ENCODE measurements at places on chromosomes 12 and 14.

DNA sequence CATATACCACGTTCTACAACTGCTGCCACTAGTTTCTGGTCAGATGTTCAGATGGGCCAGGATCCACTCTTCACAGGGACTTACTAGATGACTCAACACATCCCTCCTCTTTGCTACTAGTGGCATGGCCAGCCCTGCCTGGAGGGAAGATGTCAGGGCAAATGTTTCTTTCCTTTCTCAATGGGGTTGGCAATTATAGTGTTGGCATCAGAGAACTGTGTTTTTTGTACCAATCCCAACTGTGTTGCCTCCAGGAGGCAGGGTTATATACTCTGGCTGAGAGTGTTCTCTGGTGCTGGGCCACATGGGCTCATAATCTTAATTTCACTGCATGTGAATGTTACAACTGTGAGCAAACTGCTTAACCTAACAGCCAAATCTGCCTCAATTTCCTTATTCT lies 69.9 kb upstream of the AVPR1A start:
- DNase-seq = no peak

GRCh38 chr12:114069507-114069906 lies 103.4 kb upstream of the RBM19 start:
- no peak for DNase-seq

- DNase-seq = no peak
Observed at GRCh38 chr12:14418451-14418890, 53.0 kb downstream of the ATF7IP start.

- DNase-seq = no peak
Observed at GRCh38 chr12:123024819-123025391, 44.4 kb downstream of the ARL6IP4 start.

DNA sequence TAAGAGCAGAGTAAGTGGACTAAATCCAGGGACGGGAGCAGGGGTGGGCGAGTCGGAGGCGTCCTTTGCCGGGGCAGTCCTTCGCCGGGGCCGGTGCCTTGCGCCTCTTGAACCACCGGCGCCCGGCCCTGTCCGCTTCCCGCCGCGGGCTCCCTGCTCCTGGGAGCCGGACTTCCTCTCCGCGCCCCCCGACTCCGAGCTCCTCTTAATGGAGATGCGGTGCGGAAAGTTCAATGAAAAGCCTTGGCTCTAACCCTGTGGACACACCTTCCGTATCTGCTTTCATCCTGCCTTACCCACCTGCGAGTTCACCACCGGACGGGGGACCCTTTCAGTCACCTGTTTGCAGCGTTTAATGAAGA lies 412 bp downstream of the FGFR1OP2 start:
- no peak for DNase-seq

- DNase-seq = no peak
Observed at GRCh38 chr12:101857043-101857558, 20.3 kb upstream of the DRAM1 start.

- DNase-seq = no peak
Observed at GRCh38 chr12:7042842-7043241, 17.7 kb upstream of the C1S start.

DNA sequence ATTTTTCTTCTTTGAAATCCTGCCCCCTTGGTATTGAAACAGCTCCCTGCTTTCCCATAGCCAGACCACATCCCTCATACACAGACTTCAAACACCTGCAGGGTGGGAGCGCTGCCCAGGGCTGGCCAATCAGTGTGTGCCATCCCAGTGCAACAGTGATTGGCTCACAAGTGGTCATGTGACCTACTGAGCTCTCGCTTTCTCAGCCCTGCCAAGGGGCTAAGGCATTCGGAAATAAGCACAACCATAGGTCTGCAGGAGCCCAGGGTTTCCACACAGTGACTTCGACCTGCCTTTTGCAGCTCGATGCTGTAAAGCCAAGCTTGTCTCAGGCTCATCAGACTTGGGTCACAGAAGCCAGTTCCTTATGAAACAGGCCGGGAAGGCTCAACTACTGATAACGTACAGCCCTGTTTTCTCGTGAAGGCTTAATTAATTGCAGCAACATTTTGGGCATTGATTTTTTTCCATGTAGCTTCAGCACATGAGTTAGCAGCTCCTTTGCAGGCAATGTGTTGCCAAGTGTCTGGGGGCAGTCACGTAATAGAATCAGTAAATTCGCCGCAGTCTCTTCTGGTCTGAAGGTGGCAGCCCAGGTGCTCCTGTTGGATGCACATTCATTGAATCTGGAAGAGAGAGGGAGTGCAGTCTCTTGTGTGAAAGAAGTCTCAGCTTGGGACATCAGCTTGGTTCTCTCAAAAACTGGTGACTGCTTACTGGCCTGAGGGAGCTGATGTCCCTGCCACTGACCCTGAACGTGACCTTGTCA lies 1091.8 kb downstream of the AACS start:
- no peak for DNase-seq

DNA sequence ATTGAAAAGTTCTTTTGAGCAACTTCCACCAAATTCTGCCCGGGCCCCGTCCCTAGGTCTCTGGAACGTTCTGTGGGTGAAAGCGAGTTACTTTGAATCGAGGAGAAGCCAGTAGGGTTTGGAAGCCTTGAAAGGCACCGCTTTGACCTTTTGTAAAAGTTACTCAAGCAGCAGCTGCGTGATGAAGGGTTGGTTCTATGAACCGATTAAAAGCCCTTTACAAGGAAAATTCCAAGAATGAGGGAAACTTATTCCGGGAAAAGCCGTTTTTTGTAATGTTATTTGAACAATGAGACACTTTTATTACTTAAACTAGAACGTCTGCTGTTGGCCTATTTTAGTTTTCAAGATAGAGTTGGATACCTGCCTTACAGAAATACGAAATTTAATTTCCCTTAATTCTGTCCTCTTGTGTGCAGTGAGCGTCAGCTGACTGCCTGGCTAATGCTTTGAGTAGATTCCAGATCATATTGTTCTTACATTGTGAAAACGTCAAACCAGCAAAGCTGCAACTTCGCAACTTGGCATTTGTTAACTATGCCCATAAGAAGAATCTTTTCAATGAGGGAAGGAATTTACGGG lies 906 bp downstream of the LARP4 start:
- no peak for DNase-seq

GRCh38 chr12:38258411-38258810 lies 58.2 kb upstream of the ALG10B start:
- DNase-seq = no peak

- no peak for DNase-seq
Observed at GRCh38 chr14:37061697-37062096, 110.7 kb downstream of the SLC25A21 start.

DNA sequence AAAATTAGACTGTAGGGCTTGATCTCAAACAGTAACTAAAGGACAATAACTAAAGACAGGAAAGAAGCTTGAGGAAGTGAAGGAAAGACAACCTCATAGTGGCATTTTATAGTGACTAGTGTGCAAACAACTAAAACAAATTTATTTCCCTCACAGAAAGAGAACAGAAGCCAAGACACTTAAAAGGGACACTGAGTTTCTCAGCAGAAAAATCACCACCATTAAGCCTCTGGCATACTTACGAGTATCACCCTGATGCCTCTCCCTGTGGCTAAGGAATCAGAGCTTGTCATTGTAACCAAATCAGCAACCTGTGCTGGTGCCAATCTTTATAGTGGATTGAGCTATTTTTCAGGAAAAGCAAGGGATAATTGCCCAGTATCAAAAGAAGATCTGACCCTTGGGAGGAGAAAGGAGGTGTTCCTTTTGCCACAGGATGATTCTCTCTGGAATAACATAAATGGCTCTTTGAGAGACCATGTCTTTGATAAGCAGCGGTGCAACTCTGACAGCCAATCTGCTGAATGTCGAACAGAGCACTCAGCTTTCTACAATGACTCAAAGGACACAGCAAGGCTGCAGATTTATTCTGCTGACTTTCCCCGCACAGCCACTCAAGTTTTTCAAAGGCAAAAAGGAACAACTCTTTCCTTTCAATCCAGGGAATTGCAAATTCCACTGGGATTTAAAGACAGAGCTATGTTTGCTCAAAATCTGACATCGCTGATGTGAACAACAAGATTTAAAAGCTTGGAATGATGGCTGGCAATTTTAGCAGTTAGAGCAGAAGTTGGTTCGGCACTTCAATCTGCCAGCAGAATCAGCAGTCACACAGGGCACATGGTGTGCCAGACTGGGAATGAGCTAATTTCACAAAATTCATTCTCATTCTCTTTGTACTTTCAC lies 34.6 kb downstream of the ATF7 start:
- no peak for DNase-seq

DNA sequence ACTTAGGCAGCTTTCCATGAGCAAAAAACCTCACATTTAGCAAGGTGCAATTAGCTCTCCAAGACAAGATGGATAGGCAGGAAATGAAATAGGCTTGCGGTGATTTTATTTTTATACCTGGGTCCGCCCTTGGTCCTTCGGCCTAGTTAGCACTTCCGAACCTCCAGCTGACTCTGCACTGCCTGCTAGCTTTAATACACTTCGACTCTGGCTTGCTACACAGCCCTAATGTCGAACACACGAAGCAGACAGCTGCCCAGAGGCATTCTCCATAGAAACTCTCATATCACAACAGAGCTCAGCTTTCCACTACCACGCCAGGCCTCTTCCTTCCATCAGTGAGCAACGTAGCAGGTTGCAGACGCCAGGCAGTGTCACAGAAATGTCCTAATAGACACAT lies 688.0 kb downstream of the VRK1 start:
- no peak for DNase-seq

- no peak for DNase-seq
Observed at GRCh38 chr12:25416516-25416915, 136.6 kb downstream of the LMNTD1 start.

DNA sequence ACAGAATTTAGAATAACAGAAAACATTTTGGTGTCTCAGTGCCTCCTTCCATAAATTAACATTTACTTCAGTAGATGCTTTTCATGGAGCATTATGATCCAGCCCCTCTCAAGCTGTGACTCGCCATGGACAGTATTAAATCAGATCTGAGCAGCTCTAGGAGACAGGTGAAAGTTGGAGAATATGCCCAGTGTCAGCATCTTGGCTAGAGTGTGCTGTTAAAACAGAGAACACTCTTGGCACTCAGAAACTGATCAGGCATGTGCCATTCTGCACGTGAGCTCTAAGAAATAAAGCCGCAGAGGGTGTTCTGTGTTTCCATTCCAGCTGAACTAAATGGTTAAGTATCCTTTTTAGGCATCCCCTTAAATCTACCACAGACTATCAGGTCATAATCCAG lies 68.0 kb downstream of the DIP2B start:
- no peak for DNase-seq

DNA sequence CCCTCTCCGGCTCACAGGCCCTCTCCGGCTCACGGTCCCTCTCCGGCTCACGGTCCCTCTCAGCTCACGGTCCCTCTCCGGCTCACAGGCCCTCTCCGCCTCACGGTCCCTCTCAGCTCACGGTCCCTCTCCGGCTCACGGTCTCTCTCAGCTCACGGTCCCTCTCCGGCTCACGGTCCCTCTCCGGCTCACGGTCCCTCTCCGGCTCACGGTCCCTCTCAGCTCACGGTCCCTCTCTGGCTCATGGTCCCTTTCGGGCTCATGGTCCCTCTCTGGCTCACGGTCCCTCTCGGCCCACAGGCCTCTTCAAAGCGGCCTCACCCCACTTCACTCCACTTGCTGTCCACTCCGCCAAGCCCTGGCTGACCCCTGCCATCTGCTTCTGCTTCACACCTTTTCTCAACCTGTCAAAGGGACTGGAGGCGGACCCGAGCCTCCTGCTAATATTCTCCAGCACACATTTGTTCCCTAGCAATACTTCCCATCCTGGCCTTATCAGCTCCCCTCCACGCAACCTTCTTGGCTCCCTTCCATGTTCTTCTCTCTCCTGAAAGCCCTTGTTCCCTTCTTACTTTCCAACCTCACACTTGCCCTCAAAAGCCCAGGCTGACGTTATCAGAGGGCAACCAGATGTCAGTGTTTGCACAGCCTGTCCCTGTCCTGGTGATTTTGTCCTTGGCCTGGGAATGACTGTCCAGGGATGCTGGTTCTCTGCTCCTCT lies 176.7 kb downstream of the CALM1 start:
- DNase-seq = no peak

GRCh38 chr12:76471579-76471978 lies 88.0 kb downstream of the OSBPL8 start:
- DNase-seq = no peak

GRCh38 chr14:88599761-88600439 lies 37.1 kb downstream of the ZC3H14 start:
- DNase-seq = no peak

DNA sequence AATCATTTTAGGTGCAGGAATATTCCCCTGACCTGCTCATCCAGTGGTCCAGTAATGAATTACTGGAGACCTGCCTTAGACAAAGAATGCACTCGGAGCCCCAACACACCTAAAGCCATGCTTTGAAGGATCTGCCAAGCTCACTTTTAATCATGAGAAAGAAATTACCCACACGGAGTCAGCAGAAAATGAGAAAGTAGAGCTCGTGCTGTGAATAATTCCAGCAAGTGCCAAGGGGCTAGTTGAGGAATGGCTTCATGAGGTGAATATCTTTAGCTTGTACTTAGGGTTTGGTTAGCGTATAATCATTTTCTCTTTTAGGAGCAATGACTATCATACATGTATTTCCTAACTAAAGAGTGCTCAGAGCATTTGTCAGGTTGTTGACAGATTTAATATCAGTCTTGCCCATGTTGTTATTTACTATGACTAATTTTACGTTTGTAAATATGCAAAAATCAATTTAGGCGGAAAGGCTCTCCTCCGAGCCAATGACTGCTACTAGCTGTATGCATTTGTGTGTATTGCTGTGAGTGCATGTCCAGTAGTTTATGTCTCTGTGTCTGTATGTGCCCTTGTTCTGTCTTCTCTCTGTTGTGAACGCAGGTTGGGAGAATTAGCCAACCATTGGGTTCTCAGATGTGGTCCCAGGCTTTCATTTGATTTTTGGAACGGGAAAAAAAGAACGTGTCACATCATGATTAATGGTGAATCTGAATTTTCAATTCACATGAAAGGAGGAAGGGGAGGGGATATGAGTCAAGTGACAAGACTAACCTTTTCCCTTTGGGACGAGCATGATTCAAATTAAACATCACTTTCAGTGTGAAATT lies 98.4 kb downstream of the RMST start:
- no peak for DNase-seq

DNA sequence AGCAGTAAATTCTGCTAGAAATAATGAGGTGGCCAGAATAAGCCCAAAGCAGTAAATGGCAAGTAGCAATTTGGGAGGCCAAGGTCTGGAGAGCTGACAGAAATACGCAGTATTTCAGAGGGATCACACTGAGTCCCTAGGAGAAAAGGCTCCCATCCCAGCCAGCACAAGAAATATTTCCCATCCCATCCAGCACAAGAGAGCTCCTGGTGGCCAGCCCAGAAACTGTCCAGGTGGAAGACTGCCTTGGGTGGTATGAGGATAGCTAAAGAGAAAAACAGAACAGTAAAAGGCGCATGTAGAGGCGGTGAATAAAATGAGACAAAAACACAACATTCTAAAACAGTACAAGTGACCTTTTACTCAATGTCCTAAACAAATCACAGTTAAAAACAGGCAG lies 120.7 kb downstream of the HECTD4 start:
- DNase-seq = no peak

DNA sequence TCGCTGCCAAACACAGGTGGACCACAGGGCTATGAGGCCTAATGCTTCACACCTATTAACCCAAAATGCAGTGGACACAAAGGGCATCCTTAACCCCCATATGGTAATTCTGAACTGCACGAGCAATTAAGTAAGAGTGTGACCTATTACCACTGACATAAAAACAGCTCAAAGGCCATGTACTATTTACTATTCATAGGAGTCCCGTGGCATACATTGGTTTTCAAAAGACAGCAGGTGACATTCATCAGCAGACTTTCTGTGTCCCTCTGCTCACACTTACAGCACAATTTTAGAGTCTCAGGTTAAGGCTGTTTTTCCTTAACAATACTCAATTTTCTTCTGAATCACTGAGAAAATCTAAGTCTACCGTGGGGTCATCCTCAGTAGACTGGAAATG lies 23.1 kb upstream of the TMCC3 start:
- DNase-seq = no peak

GRCh38 chr12:25702553-25702952 lies 149.5 kb upstream of the LMNTD1 start:
- DNase-seq = no peak

All from ecto neural progenitor cell (in vitro differentiated cells).